ENCODE measurements at places on chromosomes 13 and 19.

DNA sequence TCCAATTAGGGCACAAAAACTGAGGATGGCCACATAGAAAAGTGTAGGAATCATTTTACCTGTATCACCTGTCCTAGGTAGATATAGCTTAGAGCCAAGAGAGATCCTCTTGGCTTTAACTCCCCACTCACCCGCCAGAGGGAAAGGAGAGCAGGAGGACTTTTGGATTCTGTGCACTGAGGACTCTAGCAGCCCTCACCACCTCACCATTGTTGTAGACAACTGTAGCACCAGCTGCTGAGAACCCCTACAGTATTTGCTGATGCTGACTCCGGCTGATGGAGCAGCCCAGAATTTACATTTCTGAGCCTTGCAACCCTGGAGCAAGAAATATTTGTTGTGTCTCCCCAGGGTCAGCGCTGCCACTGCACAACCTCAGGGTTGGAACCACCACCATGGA is 2044.4 kb downstream of the OLFM4 start:
- DNase-seq: no peak

DNA sequence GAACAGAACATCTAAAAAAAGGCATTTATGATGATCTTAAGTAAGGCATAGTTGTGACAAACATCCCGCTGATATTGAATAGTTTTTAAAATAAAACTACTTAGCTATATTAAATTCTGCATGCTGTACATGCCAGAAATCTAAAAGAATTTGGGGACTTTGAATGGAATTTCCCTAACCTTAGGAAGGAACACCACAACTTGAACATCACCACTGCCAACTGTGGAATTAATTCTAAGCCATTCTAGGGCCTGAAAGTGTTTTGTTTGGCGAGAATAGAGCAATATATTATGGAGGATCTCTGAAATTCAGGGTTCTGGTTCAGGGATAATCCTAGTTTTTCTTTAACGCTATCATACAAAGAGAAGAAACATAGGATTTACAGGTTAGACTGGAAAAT is 17.8 kb upstream of the LATS2 start:
- no peak for DNase-seq

- DNase-seq: no peak
Measured at GRCh38 chr13:44697058-44697457, 120.9 kb upstream of the TSC22D1 start.

- DNase-seq: no peak
Measured at GRCh38 chr19:39924389-39924788, 10.0 kb downstream of the FCGBP start.

DNA sequence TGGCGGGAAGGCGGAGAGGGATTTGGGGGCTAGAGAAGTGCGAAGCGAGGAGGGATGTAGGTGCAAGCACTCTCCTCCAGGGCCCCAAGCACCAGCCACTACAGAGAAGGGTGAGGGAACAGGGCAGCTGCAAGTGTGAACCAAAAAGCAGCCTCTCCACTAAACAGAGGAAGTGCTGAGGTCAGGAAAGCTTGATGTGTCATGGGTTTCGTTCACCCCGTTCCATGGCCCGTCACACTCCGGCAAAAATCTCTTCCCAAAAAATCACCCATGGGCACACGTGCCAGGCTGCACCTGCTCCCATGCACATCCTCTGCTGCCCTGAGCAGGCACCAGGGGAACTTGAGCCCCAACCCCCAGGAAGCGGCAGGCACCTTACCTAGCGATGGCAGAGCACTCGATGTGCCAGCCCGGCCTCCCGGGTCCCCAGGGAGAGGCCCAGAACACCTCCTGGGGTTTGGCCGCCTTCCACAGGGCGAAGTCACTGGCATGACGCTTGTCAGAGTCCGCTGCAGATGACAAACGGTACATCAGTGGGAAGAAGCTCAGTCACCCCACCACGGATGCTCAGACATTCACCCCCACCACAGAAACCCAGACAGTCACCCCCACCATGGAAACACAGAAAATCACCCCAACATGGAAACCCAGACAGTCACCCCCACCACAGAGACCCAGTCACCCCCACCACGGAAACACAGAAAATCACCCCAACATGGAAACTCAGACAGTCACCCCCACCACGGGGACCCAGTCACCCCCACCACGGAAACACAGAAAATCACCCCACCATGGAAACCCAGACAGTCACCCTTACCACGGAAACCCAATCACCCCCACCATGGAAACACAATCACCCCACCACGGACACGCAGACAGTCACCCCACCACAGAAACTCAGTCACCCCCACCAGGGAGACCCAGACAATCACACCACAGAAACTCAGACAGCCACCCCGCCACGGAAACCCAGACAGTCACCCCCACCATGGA is 29.0 kb downstream of the CARS2 start:
- DNase-seq: no peak

DNA sequence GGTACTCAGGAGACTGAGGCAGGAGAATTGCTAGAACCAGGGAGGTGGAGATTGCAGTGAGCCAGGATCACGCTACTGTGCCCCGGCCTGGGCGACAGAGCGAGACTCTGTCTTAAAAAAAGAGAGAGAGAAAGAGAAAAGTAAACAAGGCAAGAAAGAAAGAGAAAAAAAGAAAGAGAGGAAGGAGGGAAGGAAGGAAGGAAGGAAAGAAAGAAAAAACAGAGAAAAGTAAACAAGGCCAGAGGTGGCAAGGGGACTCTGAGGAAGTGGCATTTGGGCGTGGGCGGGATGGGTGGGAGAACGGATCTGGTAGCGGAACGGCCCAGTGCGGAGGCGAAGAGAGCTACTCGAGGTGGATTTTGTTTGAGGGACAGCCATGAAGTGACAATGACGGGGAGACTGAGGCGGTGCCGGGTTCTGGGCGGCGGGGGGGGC is 7.5 kb upstream of the ARRDC2 start:
- DNase-seq: no peak

DNA sequence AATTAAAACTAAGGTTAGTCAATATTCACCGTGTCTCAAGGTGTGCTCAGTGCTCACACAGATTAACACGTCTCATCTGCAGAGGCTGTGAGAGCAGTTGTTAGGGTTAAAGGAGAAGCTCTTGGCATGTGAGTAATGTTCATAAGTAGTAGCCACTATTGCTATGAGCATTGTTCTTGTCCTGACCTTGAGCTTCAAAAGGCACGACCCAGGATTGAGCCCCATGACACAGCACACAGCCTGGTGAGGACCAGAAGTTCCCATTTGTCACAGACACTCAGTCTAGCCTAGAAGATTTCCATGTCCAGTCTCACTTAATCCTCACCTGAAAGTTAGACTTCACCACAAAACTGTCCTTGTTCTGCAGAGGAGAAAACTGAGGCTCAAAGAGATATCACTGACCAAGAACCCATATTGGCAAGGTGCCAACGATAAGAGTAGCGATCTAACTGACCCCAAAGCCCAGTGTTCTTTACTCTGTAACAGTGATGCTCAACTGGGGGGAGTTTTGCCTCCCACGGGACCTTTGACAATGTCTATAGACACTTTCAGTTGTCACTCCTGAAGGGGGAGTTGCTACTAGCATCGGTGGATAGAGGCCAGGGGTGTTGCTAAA is 26.0 kb downstream of the FPR3 start:
- DNase-seq: no peak

GRCh38 chr13:110353339-110353977 is 46.4 kb downstream of the COL4A2 start:
- DNase-seq: no peak

DNA sequence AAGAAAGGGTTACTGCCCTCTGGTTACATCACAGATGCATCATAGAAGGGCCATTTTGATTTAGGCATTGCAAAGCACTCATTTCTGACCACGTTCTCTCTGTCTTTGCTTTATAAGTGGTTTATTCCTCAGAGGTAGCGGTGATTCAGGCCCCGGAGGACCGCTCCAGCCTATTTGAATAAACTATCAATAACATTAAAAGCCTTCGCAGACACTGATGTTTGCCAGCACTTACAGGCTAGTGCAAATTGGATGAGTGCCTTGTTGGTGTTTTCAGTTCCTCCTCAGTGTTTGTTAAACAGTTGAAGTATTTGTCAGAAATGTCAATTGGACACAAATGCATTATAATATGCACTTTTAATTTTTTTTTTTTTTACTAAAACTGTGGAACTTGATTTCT is 120.2 kb downstream of the RXFP2 start:
- no peak for DNase-seq

- DNase-seq: no peak
Measured at GRCh38 chr13:86882107-86882506, 789.1 kb upstream of the SLITRK5 start.

- no peak for DNase-seq
Measured at GRCh38 chr13:109963960-109964563, 177.7 kb upstream of the IRS2 start.

GRCh38 chr13:46773541-46773940 is 23.4 kb downstream of the ESD start:
- no peak for DNase-seq

DNA sequence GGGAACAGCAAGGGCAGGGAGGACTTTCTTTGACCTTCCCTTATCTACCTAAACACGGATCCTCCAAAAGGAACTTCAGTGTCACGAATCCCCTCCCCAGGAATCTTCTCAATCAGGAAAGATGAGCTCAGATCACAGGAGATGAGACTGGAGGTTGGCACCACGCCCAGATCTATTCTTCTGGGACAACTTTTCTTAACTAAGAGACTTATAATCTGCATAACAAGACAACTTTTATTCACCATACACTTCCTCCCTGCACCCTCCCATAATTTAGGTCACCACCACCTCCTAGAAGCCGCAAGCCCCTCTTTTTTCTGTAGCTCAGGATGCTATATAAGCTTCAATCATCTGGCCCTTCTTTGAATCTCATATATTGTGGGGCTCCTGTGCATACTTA is 19.2 kb upstream of the AKT2 start:
- no peak for DNase-seq

DNA sequence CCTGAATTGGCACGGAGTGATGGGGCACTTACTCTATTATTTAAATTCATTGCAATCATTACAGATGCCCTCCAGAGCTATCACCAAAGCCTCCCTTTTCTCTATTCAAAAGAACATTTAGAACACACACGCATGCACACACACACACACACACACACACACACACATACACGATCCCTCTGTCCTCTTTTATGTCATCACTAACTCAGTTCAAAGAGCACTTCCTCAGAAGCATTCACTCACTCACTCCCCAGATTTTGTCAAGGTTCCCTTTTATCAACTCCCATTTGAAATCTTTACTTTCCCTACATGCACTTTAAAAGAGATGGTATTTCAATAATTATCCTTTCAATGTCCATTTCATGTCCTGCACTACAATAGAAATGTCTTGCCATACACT is 22.4 kb upstream of the IGFL4 start:
- DNase-seq: no peak

GRCh38 chr19:898663-899062 is 5.4 kb downstream of the RNU6-9 start:
- no peak for DNase-seq

- no peak for DNase-seq
Measured at GRCh38 chr19:42271045-42271419, 2.0 kb downstream of the CIC start.

DNA sequence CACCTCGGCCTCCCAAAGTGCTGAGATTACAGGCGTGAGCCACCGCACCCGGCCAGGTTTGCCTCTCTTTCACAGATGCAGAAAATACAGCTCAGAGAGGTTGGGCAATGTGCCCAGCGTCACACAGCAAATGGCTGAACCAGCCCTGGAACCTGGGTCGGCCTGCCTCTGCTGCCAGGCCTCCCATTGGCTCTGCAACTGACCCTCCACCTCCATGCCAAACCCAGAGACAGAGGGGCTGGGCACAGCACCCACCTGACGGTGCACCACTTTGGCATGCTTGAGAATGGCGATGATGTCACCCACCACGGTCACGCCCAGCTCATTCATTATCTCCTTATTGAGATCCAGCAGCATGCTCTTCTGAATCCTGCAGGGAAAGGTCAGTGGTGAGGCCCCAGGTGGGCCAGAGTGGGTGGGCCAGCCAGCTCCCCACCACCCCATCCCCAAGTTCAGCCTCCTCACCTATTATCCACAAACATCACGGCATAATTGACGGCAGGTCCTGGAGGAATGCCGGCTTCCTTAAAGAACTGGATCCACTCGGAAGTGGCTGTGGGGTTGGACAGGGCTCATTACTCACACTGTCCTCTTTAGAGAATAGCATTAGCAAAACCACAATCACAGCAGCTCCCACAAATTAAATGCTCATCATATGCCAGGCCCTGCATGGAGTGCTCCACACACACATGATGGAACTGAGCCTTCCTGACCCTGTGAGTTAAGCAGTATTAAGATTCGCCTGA is 12.2 kb downstream of the C19orf47 start:
- no peak for DNase-seq

DNA sequence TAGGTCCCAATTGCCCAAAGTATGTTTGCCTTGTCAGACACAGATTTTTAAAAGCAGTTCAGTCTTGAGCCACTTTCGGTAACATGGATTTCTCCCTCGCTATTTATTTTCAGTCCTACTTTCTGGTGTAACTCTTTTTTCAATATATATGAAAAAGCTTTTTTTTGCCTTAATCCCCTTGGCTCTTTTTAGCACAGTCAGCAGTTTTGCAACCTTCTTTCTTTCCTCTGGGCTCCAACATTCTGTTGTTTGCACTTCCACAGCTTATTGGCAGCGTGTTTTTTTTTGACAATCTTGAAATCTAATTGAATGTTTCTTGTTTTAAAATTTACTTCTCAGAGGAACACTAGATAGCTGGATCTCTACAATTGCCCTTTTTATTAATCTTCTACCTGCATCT is 429.3 kb upstream of the NBEA start:
- DNase-seq: no peak

DNA sequence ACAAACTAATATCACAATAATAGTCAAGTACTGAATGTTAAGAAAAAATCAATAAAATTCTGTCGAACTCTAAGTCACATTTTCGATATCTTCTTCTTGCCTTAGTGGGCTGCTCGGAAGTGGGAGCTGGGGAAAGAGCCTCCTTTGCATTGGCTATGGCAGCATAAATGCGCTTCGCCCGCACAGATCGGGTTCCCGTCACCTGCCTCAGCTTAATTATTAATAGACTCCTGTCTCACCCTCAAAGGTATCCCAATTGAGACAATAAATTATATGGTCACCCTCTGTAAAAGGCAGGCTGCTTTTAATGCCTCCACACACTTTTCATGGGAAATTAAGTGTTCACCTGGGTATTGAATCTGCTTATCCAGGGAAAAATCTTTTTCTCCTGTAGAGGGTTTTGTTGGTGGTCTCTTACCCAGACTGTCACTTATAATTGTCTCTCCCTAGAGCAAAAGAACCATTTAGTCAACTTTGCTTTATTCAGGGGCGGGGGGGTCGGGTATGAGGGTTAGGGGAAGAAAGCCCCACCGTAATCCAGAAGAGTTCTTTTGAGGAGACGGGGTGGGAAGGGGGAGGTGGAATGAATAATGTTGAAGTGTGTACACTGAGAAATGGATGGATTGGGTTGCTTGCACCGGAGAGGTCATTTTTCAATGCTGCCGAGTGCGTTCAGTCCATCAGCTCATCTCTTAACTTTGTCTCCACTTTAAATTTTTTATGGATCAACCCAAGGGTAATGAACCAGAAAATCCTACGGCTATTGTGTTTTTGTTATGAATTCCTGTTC is 682.6 kb upstream of the SGCG start:
- DNase-seq: no peak

GRCh38 chr19:46613525-46613924 is 11.4 kb downstream of the PTGIR start:
- no peak for DNase-seq
